ENCODE measurements at places on chromosomes 4 and X.

- DNase-seq = no peak
These were observed 561.4 kb downstream of the ZIC3 start for GRCh38 chrX:138127314-138127713.

DNA sequence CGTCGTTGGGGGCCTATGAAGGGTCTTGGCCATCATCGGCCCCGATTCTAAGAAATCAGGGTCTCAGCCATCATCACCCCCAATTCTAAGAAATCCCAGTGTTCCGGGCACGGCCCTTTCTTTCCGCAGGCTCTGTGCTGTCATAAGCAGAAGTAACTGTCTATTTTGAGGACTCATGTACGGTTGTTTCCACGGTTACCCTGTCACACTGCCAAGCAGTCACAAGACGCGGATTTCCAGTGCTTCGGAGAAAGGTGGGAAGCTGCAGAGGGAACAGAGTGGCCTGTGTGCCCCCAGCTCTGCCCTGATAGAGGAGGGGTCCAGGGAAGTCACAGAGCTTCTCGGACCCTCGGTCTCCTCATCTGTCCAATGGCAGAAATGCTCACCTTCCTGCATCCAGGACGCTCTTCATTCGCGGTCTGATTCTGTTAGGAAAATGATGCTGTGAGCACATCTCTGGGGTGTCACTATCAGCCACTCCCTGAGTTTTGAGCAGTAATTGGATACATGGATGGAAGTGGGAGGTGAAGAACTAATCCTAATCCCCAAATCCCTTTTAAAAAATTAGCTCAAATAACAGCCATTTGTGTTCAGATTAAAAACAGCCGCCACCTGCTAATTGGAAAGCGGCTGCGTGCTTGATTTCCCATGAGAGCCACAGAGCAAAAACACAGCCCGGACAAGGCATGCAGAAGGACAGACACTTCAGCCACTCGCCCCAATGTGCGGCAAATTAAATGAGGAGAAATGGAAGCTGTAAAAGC lies 73.1 kb downstream of the WFS1 start:
- DNase-seq = no peak

DNA sequence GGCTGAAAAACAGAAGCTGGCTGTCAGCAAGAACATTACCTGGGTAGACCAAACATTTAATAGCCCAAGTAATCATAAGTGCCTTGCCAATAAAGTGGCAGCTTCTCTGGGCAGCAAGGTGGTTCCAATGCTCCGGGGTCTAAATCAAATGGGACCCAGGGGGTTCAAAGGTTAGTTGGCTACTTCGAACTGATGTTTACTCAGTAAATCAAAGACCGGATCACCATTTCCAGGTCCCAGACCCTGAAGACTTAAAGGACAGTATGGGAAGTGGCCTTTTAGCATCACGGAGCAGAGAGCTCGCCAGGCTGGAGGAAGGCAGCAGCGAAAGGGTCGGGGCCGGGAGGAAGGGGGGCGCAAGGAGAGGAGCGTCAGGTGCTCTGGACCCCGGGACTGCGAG lies 1.0 kb downstream of the SH3KBP1 start:
- DNase-seq = no peak

- no peak for DNase-seq
These were observed 1301.8 kb upstream of the DIAPH2 start for GRCh38 chrX:95382799-95383198.

DNA sequence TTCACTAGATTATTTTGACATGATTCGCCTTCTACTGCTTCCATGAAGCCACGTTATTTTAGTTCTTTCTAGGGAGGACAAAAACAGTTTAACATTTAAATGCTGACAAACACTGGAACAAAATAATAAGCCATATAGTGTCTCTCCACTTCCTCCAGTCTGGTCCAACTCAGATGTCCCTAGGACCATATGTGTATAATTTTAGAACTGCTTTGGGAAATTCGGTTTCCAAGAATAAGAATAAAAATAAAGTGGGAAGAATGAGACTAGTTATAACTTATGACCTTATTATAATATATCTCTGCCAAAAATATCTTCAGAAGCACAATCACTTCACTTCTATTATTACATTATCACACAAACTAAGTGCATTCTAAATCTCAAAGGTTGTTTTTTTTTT lies 164.4 kb upstream of the POF1B start:
- no peak for DNase-seq

- no peak for DNase-seq
These were observed 12.5 kb upstream of the CRLF2 start for GRCh38 chrX:1224954-1225353.

- DNase-seq = no peak
These were observed 72.9 kb downstream of the COMMD8 start for GRCh38 chr4:47390428-47391125.

GRCh38 chrX:15188039-15188438 lies 81.8 kb downstream of the ASB9 start:
- DNase-seq = no peak

GRCh38 chr4:76892001-76892400 lies 5.9 kb downstream of the SOWAHB start:
- no peak for DNase-seq

- no peak for DNase-seq
These were observed 237.9 kb downstream of the MAML3 start for GRCh38 chr4:139916041-139916440.

DNA sequence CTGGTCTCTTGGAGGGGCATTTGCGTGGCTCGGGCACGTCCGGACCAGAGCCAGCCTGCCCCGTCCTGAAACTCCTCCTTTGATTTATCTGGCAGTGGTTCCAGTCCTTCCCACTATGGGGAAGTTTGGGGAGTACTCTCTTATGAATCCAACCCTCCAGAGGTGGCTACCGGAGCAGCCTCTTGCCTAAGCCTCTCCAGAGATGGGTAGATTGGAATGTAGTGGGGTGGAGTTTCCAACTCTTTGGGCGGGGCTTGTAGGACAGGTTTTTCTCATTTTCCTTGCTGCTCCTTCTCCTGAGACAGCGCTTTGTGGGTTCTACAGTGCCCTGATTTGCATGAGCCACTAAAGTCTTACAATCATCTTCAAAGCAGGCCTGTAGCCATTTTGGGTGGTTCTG lies 60.1 kb upstream of the XAGE1B start:
- DNase-seq = no peak

GRCh38 chrX:2708021-2708420 lies 16.9 kb downstream of the CD99 start:
- no peak for DNase-seq

GRCh38 chr4:72451349-72451748 lies 117.7 kb downstream of the ADAMTS3 start:
- DNase-seq = no peak

DNA sequence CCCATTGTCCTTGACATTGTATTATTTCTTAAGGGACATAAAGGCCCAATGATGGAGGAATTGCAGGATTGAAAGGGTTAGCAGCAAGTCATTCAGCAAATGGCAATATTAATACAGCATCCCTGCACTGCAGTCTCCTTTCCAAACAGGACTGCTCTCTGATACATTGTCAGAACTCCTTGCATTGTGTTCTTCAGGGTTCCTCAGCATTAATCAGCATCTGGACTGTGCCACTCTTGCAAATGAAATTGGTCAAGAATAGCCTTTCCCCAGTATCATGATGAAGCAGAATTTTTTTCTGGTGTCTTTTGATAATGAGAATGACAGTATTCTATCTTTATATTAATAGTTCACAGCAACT lies 272.6 kb upstream of the HAND2 start:
- no peak for DNase-seq

DNA sequence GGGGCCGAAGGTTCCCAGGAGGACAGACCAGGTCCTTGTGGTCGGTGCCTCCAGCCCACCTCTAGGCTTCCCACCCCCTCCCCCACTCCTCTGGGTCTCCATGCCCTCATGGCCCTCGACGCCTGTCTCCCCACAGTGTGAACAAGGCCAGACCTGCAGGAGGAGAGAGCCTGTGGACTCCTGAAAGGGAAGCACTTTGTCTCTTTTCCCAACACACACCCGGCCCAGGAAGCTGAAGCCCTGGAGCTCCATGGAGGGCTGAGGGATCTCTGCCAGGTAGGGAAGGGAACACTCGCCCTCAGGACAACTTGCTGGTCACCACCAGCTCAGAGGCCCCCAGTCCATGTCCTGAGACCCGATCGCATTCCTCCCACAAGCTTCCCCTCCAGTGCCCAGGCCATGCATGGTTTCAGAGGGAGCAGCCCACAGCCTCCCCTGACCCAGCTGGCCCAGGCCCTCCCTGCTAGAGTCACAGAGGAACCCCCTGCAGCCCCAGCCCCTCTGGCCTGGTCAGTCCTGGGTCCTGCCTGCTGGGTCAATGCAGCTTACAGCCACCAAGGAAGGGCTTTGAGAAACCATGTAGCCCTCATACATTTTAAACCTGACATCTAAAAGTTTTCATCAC lies 60.8 kb downstream of the ABLIM2 start:
- no peak for DNase-seq

DNA sequence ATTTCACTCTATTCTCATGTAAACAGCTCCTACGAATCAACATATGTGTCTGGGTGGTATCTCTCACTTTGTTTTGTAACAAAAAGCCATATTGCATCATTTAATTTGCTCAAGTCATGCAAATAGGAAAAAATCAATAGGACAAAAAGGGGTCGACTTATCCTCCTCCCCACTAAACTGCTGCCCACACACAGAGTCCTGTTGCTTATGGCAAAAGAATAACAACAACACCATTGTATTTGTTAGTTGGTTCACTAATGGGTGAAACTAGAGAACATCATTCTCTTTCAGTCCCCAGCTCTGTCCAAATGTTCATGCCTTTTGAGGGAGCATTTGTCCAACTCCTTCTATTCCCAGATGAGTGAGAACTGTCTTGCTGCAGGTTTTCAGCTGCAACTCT lies 2.1 kb downstream of the HHIP start:
- DNase-seq = no peak

DNA sequence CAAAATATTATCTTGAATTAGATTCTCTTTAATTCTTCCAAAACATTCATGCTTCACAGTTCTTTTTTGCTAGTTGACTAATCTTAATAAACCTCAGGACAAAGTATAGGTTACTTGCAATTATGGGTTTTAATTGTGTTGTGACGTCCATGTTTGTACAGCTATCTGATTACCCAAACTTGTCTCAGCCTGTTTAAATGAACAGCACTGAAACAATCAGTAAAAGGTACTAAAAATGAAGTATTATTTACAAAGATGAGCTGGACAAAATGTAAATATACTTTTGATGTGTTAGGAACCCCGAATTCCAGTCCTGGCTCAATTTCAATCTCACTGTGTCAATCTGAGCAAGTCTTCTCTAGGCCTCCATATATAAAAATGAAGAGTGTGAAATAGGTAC lies 57.4 kb upstream of the SLC6A14 start:
- no peak for DNase-seq

- DNase-seq = no peak
These were observed 22.3 kb downstream of the SLC34A2 start for GRCh38 chr4:25677943-25678342.

- DNase-seq = peak; percentile 67
These were observed 16.8 kb downstream of the FGFR3 start for GRCh38 chr4:1809754-1810502.
